ENCODE measurements at places on chromosomes 1 and 21.

DNA sequence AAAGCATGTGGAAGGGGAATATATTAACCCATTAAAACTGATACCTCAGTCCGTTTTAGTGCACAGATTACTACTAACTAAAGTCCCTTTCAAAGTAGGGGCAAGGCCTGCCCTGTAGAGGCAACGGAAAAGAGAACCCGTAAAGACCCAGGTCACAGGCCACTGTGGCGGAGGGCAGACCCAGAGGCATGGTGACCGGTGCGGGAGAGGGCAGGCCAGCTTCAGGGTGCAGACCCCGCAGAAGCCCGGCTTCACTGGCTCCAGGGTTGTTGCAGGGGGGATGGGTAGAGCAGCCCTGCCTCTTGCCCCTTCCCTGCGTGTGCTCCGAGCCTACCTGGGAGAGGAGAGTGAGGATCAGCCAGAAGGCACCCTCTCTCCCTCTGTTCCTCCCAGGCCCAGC, 17.7 kb downstream of the CNTN2 start:
- no peak for DNase-seq

DNA sequence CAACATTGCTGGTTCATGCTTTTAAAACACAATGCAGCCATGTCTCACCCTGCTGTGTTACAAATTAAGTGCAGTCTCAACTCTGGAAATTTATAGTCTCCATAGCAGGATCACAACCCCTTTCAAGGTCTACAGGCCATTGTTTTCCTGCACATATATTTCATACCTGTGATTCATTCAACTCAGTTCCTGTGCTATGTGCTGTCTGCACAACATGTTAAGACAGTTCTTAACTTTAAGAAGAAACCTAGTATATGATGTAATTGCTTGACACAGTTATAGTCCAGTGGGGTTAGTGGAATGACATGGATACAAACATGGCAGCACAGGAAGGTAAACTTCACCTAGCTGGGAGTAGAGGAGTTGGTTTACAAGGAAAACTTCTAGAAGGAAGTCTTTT, 106.4 kb downstream of the IFI44 start:
- DNase-seq, result no peak

DNA sequence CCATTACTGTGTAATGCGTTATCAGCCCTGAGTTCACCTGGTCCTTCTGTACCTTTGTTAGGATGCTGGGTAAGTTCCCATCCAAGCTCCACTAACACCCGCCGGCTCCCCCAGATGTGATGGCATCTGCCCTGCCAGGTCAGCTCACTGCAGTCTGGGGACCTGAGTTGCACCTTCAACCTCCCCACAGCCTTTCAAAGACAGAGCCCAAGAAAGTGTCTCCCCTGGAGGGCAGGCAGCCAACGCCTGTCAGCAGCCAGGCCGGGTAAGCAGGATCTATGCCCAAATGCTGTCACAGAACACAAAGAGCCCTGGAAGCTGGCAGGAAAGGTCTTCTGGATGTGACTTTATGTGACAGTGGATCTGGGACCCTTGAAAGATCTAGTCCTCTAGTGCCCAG, 13.7 kb downstream of the MRAP start:
- no peak for DNase-seq

- DNase-seq, result no peak
These were observed 75.3 kb downstream of the NTMT2 start for GRCh38 chr1:170221031-170221430.

GRCh38 chr1:168213349-168213748, 12.5 kb upstream of the SFT2D2 start:
- no peak for DNase-seq

DNA sequence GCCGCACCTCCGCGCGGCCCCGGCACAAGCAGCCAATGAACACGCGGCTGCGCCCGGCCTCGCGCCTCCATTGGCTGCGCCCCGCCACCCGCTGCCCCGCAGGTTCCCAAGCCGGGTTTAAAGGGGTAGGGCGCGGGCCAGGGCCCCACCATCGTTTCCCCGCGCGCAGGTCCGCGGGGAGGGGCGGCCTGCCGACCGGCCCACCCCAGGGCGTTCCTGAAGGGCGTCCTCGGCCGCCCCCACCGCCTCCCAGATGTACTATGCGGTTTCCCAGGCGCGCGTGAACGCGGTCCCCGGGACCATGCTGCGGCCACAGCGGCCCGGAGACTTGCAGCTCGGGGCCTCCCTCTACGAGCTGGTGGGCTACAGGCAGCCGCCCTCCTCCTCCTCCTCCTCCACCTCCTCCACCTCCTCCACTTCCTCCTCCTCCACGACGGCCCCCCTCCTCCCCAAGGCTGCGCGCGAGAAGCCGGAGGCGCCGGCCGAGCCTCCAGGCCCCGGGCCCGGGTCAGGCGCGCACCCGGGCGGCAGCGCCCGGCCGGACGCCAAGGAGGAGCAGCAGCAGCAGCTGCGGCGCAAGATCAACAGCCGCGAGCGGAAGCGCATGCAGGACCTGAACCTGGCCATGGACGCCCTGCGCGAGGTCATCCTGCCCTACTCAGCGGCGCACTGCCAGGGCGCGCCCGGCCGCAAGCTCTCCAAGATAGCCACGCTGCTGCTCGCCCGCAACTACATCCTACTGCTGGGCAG, at the start of gene OLIG1:
OLIG1 (plus strand) TSS at position 148 of the 750 bp plus-strand sequence; CDS start at position 254, 106 bp downstream.
- no peak for DNase-seq

GRCh38 chr1:193111641-193112090, 6.5 kb upstream of the GLRX2 start:
- peak; percentile 46 for DNase-seq

DNA sequence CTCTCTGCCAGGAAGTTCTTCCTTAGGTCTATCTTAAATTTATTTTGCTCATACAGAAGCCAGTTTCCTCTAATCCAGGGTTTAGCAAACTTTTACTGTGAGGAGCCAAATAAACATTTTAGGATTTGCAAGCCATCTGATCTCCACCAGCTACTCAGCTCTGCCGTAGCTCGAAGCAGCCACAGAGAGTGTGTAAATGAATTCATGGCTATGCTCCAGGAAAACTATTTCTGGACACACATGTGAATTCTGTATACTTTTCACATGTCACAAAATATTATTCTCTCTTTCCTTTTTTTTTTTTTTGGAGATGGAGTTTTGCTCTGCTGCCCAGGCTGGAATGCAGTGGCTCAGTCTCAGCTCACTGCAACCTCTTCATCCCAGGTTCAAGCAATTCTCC, 13.4 kb upstream of the AGTRAP start:
- no peak for DNase-seq

DNA sequence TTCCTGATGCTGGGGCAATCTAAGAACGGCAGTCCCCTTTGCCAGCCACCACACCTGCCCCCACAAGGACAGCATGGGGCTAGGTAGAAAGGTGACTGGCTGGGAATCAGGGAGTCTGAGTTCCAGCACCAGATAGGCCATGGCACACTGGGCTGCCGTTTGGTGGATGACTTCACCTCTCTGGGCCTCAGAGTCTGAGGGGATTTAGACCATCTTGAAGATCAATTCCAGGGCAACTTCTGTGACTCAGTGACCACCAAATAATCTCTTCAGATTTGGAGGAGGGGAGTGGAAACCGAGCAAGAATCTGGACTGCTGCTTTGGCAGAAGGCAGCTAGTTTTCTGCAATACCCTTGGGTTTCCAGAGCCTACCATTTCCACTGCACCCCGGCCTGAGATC, 92.1 kb upstream of the EDN2 start:
- DNase-seq, result no peak

DNA sequence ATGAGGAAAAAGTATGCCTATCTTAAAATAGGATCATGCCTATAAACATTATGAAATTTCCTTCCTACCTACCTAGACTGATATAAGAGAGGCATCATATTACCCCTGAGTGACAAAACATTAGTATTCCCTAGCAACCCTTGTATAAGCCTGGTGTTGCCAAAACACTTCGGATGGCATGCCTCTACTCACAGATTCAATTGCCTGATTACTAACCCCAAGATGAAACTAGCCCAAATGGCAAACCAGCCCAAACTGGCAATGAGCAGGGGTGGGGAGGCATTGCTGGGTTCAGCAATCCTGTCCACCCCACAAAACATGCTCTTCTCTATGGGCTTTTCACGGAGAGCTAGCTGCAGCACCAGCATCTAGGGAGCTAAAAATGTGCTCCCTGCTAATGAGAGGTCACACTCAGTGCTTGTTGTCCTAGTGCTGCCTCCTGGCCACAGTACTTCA, 13.9 kb downstream of the PALMD start:
- DNase-seq, result no peak

GRCh38 chr1:237972186-237972585, 81.5 kb upstream of the ZP4 start:
- DNase-seq, result no peak

GRCh38 chr1:158323866-158324265, 7.5 kb downstream of the CD1B start:
- DNase-seq, result no peak

DNA sequence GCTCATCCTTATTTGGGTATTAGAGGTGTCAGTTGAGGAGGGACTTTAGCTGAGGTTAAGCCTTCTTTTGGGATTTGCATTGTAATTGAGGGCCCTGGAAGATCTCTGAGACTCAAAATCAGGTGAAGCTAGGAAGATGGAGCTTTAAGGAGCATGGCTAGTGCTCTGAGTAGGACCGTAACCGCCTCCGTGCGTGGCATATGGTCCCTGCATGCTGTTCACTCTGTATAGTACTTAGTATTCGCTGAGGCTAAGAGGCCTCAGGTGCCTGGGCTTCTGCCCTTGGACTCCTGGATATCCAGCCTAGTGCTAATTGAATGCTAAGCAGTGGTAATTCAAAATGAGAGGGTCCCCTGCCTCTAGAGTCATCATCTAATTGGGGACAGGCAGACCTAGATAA, 22.5 kb downstream of the NSUN4 start:
- DNase-seq, result no peak

Data from foreskin melanocyte (primary cell).